ENCODE measurements at places on chromosomes 12 and 14.

GRCh38 chr12:113241191-113242025 is 20.1 kb downstream of the TPCN1 start:
- no peak for DNase-seq

DNA sequence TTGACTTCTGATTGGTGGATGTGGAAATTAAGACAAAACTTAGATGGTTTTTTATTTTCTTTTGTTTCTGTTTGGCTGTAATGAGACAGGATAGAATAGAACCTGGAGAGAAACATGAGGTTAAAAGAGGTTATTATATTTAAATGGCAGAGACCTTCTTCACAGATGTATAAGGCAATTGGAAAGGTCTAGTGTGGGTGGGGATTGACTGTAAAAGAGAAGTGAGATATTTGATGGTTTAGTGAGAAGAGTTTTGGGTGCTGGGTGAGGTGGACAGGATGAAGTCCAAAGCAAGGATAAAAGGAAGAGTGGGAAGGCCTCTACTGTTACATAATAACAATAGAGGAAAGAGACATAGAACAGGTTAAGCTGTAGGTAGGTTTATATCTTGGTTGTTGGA is 43.8 kb upstream of the PPM1H start:
- DNase-seq, result no peak

DNA sequence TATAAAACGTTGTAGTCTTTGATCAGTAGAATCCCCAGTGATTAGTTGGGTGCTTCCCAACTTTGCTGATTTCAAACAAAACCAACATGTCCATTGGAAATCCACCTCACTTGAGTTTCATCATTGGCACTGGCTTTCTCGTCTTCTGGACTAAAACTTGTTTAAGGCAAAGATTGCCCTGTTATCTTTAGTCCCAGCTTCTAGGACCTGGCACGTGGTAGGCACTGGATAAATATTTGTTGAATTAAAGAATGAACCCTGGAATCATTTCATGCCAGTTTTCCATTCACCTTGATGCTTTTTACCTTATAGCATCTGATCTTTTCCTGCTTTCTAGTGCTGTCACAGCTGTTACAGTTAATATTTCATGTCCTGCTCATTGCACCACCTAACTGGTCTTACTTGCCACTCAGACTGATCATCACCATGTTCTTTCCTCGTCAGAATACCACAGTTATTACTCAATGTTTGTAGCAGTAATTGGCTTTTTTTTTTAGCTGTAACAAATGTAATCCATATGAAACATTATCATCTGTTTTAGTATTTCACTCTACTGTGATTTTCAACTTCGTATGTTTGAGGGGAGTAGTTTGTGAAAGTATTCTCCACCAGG is 7.3 kb upstream of the C12orf50 start:
- no peak for DNase-seq

DNA sequence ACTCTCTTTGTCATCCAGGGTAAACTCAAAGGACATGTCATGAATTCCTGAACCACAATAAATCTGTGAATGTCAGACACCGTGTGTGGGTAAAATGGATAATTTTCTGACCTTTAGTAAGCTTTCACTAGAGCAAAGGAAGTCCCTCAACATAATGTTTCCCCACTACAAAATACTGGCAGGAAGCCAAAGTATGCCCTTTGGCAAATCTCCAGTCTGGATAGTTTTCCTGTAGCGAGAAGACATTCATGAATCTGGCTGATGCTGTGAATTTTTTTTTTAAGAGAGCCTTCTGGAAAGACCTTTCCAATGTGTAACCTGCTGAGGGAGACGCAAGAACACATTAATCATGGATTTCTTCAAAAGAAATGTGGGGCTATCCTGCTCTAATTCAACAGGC is 389.6 kb upstream of the DDHD1 start:
- no peak for DNase-seq

GRCh38 chr12:98453070-98453469 is 62.3 kb upstream of the TMPO start:
- no peak for DNase-seq

DNA sequence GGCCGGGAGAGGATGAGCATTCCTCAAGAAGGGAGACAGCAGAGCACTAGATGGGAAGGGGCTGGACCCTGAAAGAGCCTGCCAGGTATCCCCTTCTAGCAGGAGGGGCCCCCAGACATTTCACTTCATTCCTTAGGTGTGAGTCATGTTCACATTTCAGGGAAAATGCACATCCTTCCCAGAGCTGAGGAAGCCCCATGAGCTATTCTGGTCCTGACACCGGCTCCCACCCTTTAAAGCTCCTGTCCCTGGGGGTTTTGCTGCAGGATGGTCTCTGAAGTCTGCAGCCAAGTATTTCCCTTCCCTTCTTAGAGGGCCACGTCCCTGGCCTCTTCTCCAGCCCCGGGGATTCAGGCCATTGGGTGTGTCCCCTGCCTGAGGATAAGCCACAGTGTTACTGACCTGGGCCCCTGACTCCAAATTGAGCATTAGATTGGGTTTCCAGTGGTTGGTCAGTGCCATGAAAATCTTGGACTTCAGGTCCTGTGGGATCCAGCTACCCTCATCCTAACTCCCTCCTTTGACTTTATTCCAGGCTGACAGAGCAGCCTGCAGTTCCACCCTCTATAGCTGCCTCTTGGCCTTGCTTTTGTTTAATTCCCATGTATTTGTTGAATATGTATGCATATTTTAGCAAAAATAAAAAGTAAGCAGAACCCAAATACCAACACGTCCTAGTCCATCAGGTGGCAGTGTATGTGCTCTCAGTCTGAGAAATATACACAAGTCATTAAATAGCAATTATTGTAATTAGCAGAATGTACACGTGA is 267.1 kb downstream of the CACNA1C start:
- DNase-seq, result no peak

- DNase-seq, result no peak
Observed at GRCh38 chr12:66589095-66589494, 89.8 kb downstream of the GRIP1 start.

- DNase-seq, result no peak
Observed at GRCh38 chr14:76305268-76305826, 70.6 kb upstream of the ESRRB start.

- DNase-seq, result no peak
Observed at GRCh38 chr14:60636879-60637478, 12.3 kb downstream of the SIX1 start.

DNA sequence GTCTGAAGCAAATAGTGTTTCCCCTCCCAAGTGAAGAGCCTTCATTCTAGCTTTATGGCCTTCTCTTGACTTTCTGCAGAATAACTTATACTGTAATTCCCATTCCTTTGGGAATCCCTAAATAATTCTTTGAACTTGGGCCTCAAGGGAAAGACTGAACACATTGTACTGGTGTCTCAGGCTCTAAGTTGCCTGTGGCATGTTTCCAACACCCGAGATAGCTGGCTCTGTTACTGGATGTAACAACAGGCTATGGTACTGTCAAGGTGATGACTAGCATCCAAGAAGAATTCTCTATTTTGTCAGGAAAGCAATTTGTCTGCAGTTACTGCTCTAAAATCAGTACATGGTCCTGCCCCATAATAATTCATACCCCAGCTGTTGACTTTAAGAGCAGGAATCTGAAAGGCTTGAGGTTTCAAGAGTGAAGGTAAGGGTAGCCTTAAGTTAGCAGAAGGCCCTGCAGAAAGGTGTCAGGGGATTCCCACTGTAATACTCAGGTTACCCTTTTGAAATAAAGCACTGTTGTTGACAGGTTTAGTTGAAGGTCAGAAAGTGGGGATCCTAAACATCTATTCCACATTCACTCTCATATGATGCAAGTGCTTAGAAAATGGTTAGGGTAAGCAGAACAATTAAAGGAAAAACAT is 5.2 kb downstream of the GPX2 start:
- no peak for DNase-seq

- no peak for DNase-seq
Observed at GRCh38 chr12:120737557-120738251, 12.1 kb downstream of the ACADS start.

DNA sequence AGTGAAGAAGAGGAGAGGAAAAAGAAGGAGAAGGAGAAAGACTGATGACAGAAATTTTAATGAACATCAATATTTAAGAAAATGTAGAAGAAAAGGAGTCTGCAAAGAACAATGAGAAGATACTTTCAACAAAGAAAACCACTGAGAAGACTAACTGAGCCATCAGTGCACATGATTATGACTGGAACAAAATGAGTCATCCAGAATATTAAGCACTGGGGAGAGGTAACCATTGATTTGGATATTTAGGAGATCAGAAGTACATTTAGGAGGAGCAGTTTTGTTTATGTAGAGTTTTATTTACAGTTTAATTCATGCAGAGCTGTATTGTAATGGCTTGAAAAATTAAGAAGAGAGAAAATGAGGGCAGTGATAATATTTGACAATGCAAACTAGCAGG is 159.1 kb downstream of the C12orf50 start:
- no peak for DNase-seq

GRCh38 chr14:74038020-74038859 is 19.1 kb downstream of the BBOF1 start:
- DNase-seq, result no peak

GRCh38 chr12:67827820-67828383 is 161.3 kb upstream of the IFNG-AS1 start:
- no peak for DNase-seq
